ENCODE measurements at places on chromosomes 16 and 17.
A peak's percentile ranks its signal among the peaks of the same experiment; 100 is the strongest.

DNA sequence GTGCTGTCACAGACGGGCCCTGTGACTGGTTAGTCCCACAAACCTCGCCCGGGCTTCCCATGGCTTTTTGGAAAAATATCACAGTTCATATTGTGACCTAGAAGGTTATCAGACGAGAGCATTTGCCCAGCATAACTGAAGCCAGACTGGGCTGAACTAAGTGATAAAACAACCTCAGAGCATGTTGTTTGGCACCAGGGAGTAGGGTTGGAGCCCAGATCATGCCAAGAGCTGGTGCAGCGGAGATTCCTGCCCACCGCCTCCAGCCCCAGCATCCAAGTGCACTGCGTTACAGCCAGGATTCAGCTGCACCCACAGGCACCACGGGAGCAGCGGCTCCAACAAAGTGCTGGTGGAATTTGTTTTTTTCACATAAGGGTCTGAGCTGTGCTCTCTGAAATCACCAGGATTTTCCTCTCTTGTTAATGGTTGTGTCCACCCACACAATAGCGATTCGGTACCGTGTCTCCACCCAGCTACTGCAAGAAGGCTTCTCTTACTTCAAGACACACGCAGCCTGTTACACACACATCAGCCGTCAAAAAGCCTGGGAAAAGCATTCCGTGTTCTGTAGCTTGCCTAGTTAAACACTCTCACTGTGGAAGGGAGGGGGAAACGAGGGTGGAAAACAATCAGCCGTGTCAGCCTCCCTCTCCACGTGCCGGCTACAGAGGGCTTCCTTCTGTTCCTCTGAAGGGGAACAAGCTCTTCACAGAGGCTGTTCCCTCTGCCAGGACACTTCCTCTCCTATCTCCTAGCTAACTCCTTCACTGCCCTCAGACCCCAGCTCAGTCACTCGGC is 273.8 kb downstream of the C16orf95 start:
- no peak for DNase-seq

- no peak for DNase-seq
Measured at GRCh38 chr17:45867171-45867570, 22.5 kb downstream of the SPPL2C start.

- no peak for DNase-seq
Measured at GRCh38 chr16:83968306-83968851, 335 bp downstream of the NECAB2 start.

GRCh38 chr16:63776437-63776836 is 1345.4 kb downstream of the CDH11 start:
- no peak for DNase-seq

DNA sequence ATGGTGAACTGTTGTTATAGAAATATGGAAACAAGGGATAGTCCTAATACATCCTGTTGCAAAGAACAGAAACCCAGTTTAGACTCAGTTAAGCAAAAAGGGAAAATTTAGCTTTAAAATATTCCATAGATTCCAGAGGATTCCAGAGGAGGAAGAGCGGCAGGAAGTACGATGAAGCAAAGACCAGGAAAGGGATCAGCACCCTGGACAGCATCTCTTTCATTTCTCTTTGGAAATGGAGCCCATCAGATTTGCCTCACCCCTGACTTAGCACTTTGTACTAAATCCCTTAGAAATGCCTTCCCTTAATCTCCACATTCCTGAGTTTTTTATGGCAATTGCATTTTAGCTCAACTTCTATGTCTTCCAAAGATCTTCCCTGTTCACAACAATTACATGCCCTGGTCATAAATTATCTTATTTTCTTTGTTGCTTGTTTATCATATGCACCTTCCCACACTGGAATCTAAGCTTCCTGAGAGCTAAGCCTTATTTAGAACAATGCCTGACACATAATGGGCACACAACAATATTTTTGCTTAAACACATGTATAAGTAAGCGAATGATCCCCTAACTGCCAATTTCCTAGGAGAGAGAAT is 150.0 kb upstream of the RBFOX1 start:
- no peak for DNase-seq

GRCh38 chr17:74779948-74780400 is 3.8 kb upstream of the NAT9 start:
- DNase-seq: no peak

DNA sequence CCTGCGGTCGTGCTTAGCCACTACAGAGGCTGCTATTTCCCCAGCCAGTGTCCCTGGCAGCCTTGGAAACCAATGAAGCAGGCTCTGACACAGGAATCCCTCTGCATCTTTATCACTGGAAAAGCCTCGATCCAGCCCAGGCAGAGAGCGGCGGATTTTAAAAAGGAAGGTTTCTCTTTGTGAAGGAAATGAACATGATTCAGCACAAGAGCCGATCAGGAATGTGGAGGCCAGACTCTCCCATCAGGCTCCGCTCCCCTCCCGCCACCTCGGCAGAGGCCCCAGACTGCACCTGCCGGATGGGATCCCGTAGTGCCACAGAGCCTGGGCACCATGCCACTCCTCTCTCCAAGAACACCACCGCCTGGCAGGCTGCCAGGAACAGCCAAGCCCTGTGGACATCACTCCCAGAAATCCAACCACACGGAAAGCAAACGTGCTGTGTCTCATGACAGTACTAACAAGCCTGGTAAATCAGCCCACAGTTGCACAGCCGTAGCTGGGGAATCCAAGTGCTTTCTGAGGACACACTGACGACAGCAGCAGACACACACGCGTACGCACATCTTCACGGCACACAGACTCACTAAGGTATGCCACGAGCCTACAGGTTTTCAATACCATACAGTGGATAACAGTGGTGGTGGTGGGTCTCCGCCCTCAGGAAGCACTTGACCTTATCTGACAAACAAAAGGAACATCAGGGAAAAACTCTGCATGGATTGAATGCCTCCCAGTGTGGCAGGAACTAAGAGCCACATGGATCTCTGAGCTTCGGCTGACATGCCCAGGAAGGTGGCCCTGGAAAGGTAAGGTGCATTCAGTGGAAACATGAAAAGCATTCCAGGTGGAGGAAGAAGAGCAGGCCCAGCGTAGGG is 5.4 kb downstream of the LRRC75A start:
- peak; percentile 61 for DNase-seq

GRCh38 chr16:84390131-84390785 is 21.9 kb downstream of the ATP2C2 start:
- no peak for DNase-seq

- DNase-seq: no peak
Measured at GRCh38 chr17:28057731-28058246, 15.3 kb downstream of the NLK start.

DNA sequence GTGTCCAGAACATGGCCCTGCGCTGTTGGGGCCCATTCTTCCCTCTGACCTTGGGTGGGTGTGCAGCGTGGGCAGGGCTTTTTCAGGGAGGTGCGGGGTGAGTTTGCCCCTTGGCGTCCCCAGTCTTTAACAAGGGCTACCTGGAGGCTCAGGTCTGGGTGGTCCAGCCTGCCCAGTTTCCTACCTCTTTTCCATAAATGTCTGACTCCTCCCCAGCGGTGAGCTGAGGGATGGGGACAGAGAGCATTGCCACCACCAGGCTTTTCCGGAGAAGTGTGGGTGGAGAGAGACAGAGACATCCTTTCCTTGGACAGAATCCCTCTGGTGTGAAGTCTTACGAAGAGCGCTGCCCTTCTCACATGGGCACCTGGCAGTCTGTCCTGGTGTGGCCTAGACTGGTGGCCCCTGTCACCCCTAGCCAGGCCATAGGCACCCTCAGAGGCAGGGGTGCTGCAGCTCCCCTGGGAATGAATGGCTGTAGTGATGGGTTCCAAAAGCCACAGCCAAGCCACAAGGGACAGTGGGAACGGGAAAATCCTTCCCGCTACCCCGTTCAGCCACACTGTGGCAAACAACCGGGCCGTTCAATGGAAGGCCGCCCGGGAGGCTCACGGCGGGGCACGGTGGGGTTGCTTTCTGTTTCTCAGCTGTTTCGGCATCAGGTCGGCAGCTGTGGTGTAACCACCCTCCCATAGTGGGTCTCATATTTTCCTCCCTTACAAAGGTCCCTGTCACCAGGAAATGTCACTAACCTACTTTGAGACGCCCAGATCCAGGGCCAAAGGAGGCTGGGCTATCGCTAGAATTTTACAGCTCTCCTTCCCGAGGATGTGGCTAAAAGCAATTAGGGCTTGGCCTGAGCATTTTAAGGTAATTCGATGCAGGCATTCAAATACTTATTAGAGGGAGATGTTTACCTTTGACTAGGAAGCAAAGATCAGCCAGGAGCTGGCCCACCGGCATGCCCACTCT is 61.9 kb upstream of the GSE1 start:
- DNase-seq: no peak

GRCh38 chr17:49022391-49022941 is 25.3 kb downstream of the IGF2BP1 start:
- DNase-seq: no peak

- no peak for DNase-seq
Measured at GRCh38 chr16:69399361-69399760, 13.6 kb upstream of the TERF2 start.

DNA sequence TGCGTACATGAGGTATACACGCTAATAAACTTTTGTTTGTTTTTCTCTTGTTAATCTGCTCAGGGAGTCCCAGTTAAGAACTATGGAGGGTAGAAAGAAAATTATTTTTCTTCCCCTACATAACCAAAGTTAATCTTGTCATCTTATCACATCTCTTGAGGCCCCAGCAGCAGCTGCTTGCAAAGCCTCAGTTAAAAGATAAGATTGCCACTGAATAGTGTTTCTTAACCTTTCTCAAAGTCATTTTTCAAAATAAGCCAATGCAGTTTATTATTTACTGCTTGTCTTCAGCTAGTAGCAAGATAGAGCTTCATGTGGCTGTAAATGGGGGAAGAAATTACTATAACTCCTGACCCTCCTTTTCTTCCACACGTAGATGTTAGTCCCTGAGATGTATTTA is 21.5 kb upstream of the APOH start:
- DNase-seq: no peak

DNA sequence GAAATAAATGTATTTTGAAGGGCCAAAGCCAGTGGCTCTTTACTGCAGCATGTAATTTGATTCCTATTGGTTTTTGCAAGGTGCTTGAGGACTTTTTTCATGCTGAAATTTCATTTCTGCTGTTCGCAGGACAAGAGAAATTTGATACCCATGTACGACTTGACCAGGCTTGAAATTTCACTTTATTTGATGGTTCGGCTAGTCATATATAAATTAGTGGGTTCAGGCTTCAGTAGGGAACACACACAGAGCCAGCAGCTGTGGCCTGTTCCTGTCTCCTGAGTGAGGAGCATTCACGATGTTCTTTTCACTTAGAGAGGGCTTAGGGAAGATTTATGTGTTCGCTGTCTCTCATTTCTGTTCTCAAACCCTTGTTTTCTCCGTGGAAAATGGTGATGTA is 258.4 kb upstream of the CACNG5 start:
- no peak for DNase-seq

- no peak for DNase-seq
Measured at GRCh38 chr17:61426482-61427304, 25.5 kb upstream of the TBX4 start.

DNA sequence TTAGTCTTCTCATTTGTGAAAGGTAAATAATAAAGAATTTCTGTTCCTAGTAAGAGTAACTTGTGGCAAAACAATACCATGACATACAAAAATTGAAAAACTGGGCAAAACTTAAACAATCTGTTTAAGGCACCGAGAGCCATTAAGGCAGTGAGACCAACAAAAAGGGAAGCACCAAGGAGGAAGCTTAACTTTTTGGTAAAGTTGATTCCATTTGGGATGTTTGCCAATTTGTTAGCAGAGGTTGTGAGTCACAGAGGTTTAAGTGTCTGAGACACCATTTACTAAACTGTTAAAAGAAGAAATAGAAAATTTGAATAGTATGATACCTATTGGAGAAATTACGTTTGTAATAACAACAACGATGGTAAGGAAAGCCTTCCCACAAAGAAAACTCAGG is 4.9 kb downstream of the SLC35G3 start:
- DNase-seq: no peak

GRCh38 chr17:51803161-51803560 is 355.4 kb downstream of the CA10 start:
- no peak for DNase-seq

GRCh38 chr17:79657036-79657435 is 46.2 kb upstream of the RBFOX3 start:
- DNase-seq: no peak

- no peak for DNase-seq
Measured at GRCh38 chr17:37399265-37399803, 7.3 kb downstream of the ACACA start.

DNA sequence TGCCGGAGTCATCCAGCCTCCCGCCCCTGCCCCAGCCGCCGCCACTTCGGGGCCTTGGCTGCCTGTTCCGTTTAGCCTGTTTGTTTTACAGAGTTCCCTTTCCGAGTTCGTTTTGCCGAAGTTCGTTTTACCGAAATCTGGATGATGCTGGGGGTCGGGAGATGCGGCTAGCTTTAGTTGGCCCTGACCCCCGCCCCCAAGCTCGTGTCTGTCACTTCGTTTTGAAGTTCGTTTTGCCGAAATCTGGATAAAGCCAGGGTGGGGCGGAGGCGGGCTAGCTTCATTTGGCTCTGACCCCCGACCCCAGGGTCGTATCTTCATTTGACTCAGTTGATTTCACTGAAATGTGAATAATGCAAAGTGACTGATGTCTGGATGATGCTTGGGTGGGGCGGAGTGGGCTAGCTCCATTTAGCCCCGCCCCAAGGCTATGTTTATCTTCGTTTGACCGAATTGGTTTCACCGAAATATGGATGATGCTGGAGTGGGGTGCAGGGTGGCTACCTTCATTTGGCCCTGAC is 591 bp downstream of the PSMD7 start:
- peak; percentile 29 for DNase-seq

Data from right lobe of liver (tissue), 6 donors.